ENCODE measurements at places on chromosomes 11 and 22.

GRCh38 chr22:22614065-22614464 is 30.3 kb upstream of the GGTLC2 start:
- DNase-seq, result no peak

- no peak for DNase-seq
Measured at GRCh38 chr22:38449776-38450175, 5.2 kb downstream of the KCNJ4 start.

DNA sequence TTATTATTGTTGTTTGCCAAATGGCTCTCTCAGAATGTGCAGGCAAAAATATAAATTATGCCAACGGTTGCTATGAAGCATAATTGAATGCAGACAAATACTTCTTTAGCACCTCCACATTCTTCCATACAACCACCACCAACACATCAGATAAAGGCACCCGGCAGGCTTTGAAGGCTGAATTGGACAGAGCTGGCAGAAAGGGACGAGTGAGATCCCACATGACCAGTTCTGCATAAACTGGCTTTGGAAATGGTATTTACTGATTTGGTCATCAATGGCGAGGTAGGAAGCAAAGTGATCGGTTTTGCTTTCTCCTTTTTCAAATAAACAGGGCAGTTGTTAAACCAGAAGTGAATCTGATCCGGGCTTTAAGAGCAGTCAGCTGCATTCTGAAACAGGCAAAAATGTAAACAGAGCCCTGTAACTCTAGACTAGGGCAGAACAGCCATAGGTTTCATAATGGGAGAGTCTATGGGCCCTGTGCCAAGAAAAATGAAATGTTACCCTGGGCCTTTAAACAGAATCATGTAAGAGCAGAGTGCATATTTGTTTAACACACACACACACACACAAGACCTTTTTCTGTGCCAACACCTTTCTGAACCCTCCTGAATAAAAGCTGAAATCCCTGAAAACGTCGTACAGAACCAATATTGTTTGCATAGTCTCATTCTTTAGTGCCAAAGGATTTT is 97.7 kb downstream of the MPPED2 start:
- no peak for DNase-seq

- DNase-seq, result no peak
Measured at GRCh38 chr22:27111796-27112672, 454.6 kb downstream of the MIAT start.

- no peak for DNase-seq
Measured at GRCh38 chr11:124481365-124482323, 36.1 kb upstream of the OR8B8 start.

DNA sequence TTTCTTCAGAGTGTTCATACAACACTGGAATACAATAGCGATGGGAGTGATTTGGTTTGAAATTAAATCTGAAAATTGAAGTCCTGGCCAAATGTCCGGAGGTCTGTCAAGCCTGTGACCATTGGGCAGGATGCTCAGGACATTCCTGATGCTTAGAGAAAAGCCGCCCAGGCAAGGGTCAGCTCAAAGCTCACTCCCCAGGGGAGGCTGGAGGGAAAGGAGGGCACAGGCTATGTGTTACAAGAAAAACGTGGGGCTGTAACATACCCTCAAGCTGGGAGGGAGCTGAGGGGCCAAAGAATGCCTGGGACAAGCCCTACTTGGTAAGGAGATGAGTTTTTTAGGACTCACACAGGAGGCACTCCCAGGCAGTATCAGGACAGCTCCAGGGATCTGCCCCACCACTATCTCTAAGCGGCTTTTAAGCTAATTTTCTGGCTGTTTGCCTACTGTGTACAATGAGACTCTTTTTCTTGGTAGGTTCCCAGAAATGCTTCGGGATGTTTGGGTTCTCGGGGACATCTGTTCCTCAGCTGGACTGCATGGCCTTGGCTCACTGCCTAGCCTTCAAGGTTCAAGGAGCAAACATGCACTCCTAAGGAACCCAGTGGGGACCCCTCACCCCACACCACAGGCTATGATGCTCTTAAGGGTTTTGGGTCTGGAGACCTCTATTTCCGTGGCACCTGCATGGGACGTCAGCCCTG is 500.1 kb downstream of the BRD1 start:
- no peak for DNase-seq

DNA sequence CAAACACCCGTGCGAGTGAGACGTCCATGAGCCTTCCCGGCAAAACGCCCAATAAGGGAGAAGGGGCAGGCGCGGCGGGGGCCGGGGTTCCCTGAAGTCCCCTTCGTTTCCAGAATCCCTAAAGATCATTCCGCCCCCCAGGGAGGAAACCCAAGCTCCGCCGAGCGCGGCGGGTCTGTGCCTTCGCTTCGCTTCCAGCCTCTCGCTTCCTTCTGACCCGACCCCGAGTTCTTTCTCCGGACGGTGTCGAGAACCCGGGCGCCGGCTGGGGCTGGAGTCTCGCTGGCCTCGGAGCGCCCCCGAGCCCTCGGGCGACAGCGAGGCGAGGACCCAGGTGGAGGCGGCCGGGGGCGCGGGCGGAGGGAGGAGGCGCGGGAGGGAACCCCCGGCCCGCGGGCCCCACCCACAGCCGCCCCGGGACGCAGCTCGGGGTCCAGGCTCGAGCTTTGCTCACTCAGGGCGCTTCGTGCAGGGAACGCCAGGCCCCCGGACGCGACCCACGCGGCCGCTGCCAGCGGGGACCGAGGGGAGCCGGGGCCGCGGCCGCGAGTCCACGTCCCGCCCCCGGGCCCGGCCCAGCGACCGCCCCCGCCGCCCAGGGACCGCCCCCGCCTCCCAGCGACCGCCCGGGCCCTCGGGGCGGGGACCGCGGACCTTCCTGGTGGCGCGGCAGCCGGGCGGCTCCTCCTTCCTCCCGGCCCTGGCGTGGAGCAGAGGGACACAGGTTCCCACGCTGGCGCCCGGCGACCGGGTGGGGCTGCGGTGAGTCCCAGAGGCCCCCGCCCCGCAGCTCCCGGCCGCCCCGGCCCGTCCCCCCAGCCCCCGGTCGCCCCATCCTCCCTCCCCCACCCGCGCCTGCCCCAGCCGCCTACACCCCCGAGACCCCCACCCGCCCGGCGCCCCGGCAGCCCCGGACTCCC is at the start of gene PGGHG:
Gene PGGHG, plus strand, starts transcription at position 649 of the 920 bp plus-strand sequence. CDS start 691 bp downstream, outside the sequence.
- no peak for DNase-seq

DNA sequence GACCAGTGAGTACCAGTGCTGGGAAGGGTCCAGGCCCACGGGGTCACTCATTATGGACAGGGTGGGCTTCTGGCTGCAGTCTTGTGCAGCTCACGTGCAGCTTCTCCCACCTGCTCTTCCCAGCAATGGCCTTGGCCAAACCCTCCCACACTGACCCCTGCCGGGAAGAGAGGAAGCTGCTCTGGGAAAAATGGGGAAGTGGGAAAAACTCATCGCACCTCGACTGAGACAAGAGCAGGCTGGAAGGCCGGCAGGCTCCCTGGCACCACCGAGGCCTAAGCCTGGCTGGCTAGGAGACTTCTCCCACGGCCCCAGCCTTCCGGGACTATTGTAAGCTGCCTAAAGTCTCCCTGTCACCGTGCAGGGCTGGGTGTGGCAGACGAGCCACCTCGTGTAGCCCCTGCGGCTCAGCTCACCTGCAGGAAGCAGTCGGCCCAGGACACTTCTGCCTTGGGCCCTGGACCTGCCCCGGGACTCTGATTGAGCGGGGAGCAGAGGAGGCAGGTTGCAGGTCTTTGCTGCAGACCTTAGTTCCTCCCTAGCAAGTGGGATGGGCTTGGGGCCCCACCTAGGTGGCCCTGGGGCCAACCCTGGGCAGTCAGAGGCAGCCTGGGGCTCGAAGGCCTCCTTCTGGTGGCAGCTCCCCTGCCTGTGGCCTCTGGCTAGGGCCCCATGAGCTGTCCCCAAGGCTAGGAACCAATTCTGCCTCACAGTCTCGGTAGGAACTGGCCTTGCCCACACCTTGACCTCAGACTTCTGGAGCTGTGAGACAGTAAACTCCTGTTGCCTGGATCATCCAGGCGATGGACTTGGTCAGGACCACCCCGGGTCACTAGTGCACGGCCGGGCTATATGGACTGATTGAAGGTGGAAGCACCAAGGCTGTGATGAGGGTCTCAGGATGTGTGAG is 23.1 kb downstream of the MRGPRG start:
- no peak for DNase-seq

DNA sequence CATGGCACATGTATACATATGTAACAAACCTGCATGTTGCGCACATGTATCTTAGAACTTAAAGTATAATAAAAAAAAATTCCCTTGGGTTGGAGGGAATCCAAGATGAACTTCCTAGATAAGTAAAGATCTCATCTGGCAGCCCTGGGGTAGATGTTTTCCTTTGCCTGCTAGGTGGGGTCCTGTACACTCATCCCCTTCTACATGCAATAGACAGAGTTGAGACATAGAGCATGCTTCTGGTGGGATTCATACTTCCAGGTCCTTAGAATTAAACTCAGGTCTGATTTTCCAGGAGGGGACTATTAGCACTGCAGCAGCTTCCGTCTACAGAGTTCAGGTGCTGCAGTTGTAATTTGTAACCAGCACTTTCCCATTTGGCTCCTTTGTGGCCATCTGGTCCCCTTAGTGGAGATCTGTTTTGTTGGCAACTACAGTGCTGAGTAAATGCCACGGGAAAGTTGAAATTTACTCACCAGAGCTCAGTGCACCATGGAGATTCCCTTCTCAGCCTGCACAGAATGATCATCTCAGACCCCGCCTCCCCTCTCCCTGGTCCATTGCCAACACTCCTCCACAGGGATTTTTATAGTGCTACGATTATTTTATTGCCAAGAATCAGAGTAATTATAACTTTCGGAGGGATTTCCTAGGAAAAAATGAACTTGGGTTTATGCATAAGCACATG is 220.1 kb upstream of the E2F8 start:
- no peak for DNase-seq

DNA sequence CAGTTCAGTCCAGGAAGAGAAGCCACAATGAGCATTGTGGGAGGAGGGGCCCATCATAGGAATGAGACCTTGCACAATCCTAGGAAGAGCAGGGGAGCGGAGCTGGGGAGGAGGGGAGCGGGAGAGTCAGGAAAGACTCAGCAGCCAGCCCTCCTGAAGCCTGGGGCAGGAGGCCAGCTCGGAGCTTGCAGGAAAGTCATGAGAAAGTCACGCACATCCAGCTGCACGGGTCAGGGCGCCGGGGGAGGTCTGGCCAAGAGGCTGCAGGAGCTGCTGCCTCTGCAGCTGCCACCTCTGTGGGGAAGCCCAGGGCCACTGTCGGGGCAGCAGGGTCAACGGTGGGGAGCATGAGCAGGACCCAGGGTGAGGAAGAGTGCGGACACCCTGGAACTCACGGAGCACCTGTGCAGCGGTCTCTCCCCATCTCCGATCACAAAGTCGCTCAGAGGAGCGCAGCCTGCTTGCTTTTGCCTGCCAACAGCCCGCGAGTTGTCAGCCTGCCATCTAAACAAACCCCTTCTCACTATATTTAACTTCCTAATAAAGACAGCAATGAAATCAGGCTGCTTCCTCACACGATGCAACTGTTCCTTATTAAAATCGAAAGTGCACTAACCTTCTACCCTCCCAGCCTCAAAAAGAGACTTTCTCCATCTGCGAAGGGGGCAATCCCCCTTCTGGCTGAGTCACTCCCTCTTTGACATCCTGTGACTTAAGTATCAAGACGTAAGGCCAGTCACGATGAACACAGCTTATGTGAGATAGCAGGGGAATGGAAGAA is 52.9 kb upstream of the RTL6 start:
- DNase-seq, result no peak

DNA sequence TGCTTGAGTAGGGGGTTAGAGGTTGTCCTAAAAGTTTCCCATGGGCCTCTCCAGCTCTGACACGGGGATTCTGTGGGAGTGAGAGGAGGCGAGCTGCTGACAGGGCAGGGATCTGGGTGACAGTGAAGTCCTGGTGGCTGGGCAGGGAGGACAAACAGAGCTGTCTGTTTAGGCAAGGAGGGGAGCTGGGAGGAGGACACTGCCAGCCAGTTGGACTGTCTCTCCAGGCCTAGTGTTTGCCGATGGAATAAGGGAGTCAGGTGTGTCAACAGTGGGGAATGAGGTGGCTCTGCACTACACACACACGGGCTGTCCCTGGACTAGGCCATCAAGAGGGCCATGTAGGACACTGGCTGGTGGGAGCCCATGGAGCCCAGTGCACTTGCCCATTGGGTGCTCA is 20.6 kb upstream of the SYT7 start:
- no peak for DNase-seq

DNA sequence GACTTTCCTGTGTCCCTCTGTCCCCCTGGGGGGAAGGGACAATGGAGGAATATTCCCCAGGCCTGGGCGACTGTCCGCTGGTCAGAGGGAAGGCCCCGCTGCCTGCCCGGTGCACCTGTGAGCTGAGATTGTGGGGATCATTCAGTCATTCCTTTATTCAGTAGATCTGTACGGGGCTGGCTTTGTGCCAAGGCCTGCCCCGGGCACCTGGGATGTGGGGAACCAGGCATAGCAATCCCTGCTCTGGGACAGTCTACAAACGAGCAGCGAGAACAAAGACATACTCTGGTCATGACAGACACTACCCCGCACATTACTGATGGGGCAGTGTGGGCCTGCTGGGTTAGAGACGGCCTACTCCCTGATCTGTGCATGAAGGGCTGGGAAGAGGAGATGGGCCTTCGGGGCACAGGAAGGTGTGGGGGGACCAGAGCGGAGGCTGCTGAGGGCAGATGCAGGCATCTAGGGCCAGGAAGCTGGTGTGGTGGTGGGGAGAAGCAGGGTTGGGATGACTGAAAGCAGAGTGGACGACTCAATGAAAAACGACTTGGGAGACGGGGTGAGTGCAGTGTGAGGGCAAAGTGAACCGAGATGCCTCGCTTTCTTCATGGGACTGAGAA is 1.8 kb upstream of the MYO7A start:
- no peak for DNase-seq

DNA sequence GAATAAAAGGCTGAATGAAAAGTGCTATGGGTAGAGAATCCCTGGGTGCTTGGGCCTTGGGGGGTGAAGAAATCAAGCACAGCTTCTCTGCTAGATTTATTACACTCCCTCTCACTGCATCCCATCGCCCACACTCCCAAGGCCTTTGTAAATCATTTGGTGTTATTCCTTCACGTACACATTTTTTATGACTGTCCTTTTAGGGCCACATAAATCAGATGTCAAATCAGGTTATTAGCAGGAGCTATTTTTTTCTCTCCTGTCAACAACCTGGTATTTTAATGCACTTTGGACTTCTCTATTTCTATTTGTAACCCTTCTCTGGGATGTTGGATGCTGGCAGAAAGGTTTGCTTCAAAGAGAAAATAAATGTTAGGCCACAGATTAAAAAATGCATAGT is 408.8 kb downstream of the INSC start:
- no peak for DNase-seq

DNA sequence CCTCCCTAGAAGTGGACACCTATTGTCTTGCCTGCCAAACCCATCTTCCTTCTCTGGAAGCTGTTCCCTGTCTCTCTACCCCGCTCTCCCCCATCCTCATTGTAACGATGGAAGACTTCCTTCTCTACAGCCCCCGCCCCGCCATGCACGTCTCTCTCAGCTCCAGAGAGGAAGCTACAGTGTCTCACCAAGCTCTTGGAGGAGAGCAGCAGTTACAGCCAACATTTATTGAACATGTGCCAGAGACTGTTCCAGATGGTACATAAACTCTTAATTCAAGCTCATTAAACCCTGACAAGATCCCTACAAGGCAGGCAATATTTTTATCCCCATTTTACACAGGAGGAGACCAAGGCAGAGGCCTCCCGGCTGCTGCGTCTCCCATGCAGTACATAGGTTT is 15.1 kb downstream of the MCHR1 start:
- DNase-seq, result no peak

All from stimulated activated CD8-positive, alpha-beta memory T cell treated with anti-CD3 and anti-CD28 coated beads, Interleukin-4, amount 100 ng/mL, for 4 hours (primary cell).